ENCODE measurements at places on chromosomes 1 and 21.

DNA sequence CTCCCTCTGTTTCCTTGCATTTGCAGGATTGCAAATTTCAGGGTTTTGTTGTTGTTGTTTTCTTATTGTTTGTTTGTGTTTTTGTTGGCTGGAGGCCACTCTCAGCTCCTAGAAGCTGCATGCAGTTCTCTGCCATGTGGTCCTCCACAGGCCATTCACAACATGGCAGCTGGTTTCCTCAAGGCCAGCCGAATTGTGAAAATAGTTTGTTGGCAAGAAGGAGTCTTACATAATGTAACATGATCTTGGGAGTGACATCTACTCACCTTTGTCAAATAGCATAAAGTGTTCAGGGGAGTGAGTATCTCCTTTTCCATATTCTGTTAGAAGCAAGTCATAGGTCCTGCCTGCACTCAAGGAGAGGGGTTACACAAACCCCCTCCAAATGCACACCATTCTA is 10.6 kb upstream of the UAP1 start:
- DNase-seq = no peak

- DNase-seq = no peak
Measured at GRCh38 chr1:223859058-223859457, 13.3 kb upstream of the TP53BP2 start.

DNA sequence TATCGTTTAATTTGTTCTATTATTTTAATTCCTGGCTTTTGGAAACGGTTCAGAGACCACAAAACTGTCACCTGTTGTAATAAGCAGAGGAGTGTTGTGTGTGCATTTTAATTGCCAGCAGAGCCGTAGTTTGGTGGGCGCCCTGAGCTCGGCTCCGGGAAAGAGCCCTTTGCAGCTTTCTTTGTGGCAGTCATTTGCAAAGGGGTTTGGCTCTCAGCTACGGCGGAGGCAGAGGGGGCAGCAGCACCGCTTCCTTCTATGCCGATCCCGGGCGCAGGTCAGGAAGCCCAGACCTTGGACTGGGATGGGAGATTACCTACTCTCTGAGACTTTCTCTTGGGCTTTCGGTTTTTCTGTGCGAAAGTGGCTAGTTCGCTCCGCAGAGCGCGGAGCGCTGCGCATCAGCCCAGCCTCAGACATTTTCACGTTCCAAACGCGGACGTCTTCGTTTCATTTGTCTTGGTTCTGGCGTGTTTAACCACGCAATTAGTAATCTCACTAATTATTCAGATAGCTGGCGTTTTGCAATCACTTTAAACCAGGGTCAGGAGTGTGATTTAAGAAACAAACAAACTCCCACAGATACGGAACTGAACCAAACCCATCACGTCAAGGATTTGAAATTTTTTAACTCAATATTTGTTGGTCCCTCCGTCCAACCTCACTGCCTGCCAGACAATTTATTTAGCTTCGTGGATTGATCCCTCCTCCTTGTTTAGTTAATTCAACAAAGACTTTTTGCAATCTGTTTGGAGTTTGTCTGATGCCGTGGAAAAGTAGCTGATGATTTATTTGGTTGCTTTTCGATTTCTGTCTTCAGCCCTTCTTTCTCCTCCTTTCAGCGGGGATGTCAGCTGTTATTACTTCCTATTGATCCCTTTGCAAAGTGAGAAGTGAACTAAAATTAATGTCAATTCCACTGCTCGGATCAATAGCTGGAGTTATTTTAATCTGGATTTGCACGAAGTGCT is 3.9 kb downstream of the RNF220 start:
- DNase-seq = no peak

DNA sequence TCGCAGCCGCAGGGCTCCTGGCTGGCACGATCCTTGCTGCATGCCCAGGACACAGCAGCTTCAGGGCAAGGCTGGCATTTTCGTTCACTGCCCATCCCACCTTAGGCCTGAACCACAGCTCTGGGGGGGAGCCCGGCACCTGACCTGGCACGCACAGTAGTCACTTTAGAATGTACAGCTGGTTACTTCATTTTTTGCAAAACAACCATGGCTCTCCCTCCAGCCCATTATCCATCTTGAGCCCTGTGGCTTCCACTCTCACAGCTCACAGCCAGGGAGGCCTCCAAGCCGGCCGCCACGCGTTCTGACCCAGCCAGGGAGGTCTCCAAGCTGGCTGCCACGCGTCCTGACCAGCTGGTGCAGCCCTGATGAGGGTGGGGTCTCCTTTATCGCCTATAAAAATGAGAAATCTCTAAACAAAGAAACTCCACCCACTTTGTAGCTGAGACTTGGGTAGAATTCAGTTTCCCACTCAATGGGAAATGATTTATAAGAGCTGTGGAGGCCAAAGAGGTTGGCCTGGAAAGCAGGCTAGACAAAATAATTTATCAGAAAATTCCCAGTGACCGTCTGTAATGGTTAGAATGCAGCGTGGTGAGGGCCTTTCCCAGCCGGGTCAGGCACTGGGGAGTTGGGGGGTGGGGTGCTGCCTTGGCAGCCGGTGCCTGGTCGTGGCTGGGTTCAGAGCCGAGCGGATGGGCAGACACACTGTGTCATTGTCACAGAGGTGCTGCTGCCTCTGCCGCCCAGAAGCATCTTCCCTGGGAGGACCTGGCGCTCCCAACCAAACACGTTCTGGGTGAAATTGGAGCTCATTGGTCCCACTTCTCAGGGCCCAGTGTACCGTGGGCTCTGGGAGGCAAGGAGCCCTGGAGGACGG is 54.6 kb upstream of the ACTRT2 start:
- no peak for DNase-seq

GRCh38 chr1:41535276-41535675 is 50.8 kb upstream of the EDN2 start:
- DNase-seq = no peak

Measured in NCI-H187 (cell line).